ENCODE measurements at places on chromosomes 12 and 14.

DNA sequence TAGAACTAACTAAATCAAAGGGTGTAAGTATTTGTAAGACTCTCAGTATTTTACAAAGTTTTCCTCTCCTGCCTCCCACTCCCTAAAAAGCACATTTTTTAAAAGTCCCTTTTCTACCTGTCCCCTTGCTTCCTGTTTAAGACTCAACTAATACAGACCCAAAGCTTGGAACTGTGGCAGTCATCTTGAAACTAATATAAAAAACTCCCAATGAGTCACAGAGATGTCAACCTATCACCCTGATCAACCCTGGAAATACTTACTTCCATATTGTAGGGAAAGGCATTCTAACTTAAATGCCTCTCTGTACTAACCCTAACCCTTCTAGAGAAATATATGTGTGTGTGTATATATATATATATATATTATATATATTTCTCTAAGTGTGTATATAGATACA, 184.8 kb downstream of the SPTSSA start:
- DNase-seq: no peak

GRCh38 chr14:92693998-92694795, 54.2 kb downstream of the LGMN start:
- no peak for DNase-seq

- no peak for DNase-seq
Measured at GRCh38 chr14:22713631-22713950, 52.9 kb upstream of the OXA1L start.

GRCh38 chr14:69816216-69816615, 19.2 kb upstream of the SLC10A1 start:
- no peak for DNase-seq

DNA sequence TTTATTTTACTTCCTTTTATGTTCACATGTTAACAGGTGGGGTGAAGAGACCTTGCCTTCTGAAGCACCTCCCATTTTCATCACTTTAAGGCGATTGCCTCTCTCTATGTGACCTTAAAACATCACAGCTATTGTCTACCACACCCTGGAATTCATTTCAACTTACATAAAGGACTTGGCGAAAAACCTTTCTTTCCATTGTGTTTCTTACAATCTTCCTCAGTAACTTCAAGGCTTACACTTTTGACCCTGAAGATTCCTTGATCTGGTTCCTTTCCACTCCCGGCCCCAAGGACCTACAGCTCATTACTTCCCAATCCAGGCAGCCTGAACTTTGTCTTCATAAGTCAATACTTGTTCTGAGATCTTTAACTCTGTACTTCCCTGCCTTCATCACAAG, 443.3 kb downstream of the ADAMTS20 start:
- DNase-seq: no peak

GRCh38 chr14:77882098-77882497, 82.2 kb downstream of the ADCK1 start:
- DNase-seq: no peak

- no peak for DNase-seq
Measured at GRCh38 chr14:75389679-75390078, 38.1 kb upstream of the JDP2 start.

DNA sequence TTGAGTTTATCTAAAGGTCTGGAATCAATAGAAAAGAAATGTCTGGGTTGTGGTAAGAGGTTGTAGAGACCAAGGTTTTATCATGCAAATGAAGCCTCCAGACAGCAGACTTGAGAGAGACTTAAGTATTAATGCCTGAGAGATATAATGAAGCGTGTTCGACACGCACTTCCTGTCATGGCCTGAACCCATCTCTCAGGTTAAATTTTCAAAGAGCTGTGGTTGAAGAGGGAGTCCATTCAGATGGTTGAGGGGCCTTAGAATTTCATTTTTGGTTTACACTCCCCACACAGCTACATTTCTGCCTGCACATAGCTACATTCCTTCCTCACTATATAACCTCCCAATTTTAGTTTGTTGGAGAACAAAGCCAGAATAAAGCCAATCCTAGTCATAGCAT, 10.1 kb upstream of the CLEC12A start:
- no peak for DNase-seq

- no peak for DNase-seq
Measured at GRCh38 chr14:53872681-53873089, 83.9 kb downstream of the BMP4 start.

DNA sequence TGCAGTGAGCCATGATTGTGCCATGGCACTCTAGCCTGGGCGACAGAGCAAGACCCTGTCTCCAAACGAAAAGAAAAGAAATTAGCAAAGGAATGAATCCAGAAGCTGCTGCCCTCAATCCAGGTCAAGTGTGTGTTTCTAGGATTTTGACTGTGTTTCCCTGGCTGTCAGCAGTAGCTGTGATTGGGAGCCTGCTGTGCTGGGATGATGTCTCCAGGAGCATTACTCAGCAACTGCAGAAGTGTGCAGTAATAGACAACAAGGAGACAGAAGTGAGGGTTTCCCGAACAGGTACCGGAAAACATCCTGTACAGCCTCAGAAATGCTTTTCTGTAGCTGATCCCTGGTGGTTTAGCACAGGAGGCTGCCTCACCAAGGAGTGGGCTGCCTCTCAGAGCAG, 492.5 kb downstream of the FUT8 start:
- no peak for DNase-seq

- DNase-seq: no peak
Measured at GRCh38 chr12:66648033-66648735, 30.7 kb downstream of the GRIP1 start.

DNA sequence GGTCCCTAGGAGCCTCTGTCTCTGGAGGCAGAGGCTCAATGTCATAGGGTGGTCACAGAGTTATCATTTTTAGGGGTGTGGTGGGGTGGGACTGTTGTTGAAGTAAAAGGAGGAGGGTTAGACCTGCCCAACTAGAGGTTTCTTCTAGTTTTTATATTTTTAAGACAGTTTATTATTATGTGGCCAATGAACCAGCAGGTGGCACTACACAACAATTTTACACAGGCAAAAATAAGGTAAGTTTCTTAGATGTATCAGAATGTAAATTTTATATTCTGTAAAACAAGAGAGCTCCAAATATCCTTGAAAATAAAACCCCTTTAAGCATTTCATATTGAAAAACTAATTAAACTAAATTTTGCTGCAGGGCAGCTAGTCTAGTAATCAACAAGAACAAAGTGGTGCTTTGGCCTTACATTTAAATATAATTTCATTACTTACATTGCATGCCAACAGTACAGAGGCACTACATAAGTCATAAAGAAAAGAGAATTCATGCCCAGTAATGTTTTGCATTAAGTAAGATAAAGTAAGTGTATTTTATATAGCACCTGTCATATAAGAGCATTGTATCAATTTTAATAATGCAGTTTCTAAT, 22.2 kb upstream of the OVCH1 start:
- DNase-seq: no peak

DNA sequence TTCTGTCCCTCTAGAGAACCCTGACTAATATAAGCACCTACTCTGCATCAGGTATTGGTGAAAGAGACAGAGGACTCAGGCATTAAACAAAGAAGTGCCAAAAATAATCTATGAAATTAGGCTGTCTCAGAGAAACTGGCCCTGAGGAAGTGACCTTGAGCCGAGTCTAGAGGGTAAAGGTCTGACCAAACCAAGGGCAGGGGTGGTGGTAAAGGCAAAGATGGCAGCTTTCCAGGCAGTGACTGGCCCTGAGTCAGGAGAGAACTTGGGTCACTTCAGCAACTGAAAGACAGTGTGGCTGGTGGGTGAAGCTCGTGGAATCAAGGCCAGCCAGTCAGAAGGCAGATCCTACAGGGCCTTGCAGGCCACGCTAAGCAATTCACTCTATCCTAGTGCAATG, 30.6 kb downstream of the CDKL1 start:
- DNase-seq: no peak

DNA sequence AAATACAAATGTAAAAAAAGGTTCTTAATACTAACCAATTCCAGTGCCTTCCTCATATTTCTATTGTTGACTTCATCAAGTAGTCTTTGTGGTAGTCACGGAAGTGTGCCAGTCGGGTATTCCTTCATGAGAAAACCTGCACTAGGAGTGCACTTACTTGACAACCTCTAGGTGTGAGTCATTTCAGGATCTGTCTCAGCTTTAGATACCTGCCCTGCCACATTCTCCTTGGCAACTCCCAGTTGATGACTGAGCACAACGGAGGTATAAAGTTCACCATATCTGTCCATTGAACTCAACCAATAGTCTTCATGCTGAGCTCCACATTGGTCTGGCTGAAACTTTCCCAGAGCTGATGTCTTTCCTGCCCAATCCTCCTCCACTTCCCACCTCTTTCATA, 215.7 kb downstream of the SYT10 start:
- DNase-seq: no peak

- DNase-seq: no peak
Measured at GRCh38 chr14:78131616-78132015, 38.6 kb upstream of the NRXN3 start.

- no peak for DNase-seq
Measured at GRCh38 chr12:110538869-110539622, 36.9 kb downstream of the RAD9B start.

- no peak for DNase-seq
Measured at GRCh38 chr12:88836156-88836555, 255.9 kb upstream of the KITLG start.

GRCh38 chr12:79128956-79129355, 264.4 kb downstream of the SYT1 start:
- DNase-seq: no peak

GRCh38 chr12:77795699-77796098, 35.0 kb upstream of the NAV3 start:
- no peak for DNase-seq

DNA sequence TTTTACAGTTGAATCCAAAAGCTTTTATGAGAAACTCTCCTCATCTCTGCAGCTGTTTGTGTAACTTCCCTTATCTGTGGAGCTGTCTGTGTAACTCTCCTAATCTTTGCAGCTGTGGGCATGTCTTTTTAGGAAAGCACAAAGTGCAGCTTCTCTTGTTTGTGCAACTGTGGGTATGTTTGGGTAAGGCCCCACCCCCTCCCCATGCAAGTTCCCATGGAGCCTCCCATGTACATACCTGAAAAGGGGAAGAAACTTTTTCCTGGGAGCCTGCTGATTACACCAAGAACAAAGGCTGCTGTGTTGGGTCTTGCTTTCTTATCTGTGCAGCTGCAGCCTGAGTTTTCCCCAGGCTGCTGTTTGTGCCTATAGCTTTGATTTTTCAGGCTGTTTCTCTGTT, 42.7 kb upstream of the CDKN3 start:
- DNase-seq: no peak

- DNase-seq: peak; percentile 76
Measured at GRCh38 chr14:99515301-99516155, 34.3 kb downstream of the CCNK start.

GRCh38 chr14:76574416-76575095, 186.7 kb upstream of the VASH1 start:
- no peak for DNase-seq

GRCh38 chr12:6277982-6278438, 32.5 kb upstream of the PLEKHG6 start:
- peak; percentile 87 for DNase-seq

- no peak for DNase-seq
Measured at GRCh38 chr14:63940387-63940786, 87.6 kb downstream of the SYNE2 start.

GRCh38 chr14:42222924-42223471, 616.3 kb downstream of the LRFN5 start:
- DNase-seq: no peak

- no peak for DNase-seq
Measured at GRCh38 chr12:14317362-14318146, 47.9 kb upstream of the ATF7IP start.

DNA sequence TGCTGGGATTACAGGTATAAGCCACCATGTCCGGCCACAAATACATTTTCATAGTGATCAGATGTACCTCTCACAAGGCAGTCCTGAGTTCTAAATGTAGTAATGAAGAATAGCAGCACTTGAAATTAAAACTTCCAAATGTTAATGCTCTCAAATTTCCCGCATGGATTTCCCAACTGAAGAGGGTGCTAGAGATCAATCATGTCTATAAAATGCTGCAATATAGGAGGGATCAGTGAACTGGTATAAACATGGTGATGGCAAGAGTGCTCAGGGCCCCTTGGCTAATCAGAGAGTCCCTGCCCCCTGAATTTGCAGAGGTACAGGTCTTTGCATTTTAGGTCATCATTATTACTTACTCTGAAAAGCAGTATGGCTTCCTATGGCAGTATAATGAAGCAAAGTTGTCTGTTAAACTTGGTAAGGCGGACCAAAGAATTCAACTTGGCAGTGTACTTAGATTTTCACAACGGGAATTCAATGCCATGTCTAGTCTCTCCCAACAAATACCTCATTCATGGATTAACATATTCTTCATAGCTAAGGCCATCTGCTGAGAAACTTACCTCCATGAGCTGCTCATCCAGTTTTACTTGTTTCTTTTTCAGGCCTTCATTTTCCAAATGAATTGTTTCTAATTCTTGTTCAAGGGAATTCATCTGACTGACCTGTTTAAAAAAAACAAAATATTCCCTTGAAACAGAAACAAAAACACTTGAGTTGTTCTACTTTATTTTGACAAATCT, 67.0 kb upstream of the SAV1 start:
- DNase-seq: no peak

DNA sequence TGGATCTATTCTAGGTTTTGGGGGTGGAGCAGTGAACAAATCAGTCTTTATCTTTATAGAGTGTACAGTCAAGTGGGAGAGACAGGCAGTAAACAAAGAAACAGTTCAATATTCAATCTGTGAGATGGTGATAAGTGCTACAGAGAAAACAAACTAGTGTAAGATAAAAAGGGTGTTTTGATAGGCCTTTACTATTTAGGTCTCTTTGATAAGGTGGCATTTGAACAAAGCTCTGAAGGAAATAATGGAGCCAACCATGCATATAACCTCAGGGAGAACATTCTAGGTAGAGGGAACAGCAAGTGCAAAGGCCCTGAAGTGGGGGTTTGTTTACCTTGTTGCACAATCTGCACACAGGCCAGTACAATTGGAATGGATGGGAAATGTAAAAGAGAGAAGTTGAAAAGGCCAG, 47.3 kb downstream of the PTPN11 start:
- no peak for DNase-seq

GRCh38 chr14:103676881-103677675, 38.2 kb downstream of the XRCC3 start:
- no peak for DNase-seq

- no peak for DNase-seq
Measured at GRCh38 chr12:105402366-105402765, 71.9 kb downstream of the C12orf75 start.

- DNase-seq: no peak
Measured at GRCh38 chr12:127811988-127812387, 455.0 kb upstream of the TMEM132C start.

DNA sequence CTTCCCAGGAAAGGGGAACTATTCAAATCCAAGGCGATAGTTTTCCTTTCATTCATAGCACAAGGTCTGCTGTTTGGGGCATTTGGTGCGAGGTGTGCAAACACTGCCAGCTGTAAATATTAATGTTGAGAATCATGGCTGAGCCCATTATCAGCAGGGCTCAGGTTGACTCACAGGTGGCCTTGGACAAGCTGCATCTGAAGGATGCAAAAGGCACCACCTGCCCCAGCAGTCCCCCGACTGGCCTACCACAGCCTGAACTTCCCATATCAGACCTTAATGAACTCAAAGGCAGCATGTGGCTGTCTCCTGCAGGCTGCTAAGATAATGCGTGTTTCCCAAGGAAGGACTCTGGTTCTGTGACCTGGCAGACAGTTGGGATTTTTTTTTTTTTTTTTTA, 93.3 kb upstream of the MAP1LC3B2 start:
- no peak for DNase-seq

Measured in upper lobe of left lung (tissue), 6 donors.